ENCODE measurements at places on chromosomes 1 and 21. TPM values are rescaled to one million over a fixed set of nuclear protein-coding genes. Genes with fewer than 3 reads are reported as not detected.

- DNase-seq: no peak
These were observed 55.2 kb upstream of the MRPS6 start for GRCh38 chr21:34018185-34018584.

GRCh38 chr1:59761443-59761842 lies 53.3 kb upstream of the HOOK1 start:
- no peak for DNase-seq

- DNase-seq: peak; percentile 32
These were observed 41.2 kb downstream of the RRAGC start for GRCh38 chr1:38818175-38818976.

DNA sequence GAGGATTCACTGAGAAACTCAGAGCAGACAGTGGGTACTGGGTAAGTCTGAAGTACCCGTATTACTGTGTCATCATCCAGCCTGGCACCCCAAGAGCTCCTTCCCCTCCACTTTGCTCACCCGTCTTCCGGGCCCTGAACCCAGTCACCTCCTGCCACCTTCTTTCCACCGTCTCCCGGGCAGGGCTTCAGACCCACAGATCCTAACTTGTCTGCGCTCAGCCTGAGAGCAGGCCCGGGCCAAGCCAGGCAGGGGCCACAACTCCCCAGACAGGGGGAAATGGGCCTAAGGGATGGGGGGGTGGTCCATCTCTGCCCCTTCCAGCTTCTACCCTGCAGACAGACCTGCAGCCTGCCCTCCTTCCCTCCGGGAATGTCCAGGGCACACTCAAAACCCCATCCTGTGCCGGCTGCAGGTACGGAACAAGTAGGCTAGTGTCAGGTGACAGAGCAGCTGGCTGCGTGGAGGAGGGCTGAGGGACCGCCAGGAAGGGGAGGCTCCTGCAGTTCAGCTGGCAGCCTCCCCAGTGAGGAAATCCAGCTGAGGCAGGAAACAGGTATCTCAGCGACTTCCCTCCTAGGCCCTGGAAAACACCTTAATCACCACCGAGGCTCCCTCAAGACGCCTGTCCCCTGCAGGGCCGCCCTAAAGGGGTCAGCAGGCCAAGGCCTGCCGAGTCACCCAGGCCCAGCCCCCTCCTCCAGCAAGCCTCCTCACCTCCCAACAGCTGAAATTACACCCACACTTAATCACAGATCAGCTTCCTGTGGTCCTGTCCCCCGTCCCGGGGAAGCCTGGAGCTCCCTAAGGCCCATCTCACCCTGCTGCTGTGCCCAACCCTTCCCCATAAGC lies 3.5 kb downstream of the HSPG2 start:
- no peak for DNase-seq

- no peak for DNase-seq
These were observed 98.6 kb upstream of the KRTAP19-8 start for GRCh38 chr21:31136891-31137290.

GRCh38 chr1:10916311-10916710 lies 96.1 kb upstream of the TARDBP start:
- DNase-seq: no peak

Gene VHLL
- not detected for total RNA-seq

DNA sequence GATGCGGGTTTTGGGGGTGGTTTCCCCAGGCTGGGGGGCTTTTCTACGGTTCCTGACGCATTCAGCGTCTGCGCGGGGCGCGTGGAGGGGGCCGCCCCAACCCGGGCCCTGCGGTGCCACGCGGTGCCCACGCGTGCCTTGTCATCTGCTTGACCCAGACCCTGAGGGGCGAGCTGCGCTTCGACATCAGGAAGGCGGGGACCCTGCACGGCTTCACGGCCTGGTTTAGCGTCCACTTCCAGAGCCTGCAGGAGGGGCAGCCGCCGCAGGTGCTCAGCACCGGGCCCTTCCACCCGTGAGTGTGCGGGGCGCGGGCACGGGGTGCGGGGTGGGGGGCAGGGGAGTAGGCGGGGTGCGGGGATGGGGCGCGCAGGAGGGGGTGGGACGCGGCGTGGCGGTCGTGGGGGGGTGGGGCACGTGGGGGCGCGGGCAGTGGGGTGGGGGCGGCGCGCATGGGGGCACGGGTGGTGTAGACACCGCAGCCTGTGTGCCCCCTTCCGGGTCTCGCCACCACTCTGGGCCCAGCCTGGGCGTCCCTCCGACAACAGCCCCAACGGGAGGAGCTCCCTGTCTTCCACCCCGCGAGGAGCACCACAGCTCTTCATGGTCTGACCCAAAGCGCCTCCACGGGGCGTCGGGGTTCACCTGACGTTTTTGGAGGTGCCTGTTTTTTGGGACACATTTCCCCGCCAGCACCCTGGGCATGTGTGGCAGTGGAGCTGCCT lies 26.3 kb downstream of the PRMT2 start:
- no peak for DNase-seq

Gene SPAG17
- not detected for total RNA-seq

DNA sequence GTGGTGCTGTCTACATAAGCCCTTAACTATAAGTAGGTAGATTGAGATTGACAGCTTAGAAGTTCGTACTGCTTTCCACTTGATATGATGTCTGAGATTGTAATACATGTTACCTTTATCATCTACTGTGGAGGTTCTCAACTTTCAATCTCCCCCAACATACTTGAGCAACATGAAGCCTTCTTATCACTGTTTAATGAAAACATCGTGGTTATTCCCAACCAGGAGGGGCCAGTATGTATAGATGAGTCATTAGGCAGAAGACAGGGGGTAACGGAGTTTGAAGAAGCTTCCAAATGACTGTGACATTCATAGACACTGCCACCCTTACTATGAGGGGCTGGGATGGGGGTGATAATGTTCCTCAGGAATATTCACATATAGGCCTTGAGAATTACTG lies 36.0 kb downstream of the CENPF start:
- DNase-seq: no peak

Gene DCST1
- 0.57 TPM for total RNA-seq

DNA sequence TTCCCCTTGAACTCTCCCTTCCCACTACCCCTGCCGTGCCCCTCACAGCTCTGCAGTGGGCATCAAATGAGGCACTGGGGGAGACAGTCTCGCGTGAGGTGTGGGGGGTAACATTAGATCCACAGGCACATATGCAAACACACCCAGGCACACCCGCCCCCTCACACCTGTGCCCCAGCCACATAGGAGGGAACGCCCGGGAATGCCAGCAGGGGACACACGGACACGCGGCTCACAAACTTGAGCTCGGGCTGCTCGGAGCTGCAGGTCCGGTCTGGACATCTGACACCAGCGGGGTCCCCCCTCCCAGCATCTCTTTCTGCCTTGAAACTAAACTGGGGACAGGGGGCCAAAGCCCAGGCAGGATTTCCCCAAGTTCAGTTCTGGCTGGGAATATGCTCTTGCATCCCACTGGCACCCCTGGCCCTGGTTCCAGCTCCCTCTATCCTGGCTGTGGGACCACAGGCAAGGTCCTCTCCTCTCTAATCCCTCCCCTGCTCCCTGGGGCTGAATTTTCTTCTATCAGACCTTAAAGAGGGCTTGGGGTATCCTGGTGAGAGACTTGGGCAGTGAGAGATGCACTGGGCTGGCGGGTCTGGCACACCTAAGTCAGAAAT lies 30.6 kb downstream of the CDCP2 start:
- DNase-seq: no peak

Gene FCER1G
- 12.3 TPM for total RNA-seq

GRCh38 chr1:234582186-234582585 lies 27.8 kb downstream of the IRF2BP2 start:
- DNase-seq: no peak

Gene FMO4
- total RNA-seq: 1.3 TPM

Gene TMEM234
- total RNA-seq: 18.8 TPM

GRCh38 chr1:160761886-160762285 lies 22.8 kb downstream of the SLAMF7 start:
- no peak for DNase-seq

DNA sequence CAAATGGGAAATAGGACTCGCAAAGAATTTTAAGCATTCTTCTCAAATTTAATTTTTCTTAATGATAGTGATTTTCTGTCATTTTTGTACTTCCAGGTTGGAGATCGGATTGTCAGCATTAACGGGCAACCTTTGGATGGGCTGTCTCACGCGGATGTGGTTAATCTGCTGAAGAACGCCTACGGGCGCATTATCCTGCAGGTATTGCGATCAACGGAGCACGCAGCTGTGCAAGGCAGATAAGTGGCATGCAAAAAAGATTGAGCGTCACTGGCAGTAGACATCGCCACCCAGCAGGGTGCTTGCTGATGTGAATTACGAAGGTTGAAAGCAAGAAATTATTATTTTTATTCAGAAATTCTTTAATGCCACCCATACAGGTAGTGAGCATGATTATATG lies 65.9 kb upstream of the L1TD1 start:
- no peak for DNase-seq

DNA sequence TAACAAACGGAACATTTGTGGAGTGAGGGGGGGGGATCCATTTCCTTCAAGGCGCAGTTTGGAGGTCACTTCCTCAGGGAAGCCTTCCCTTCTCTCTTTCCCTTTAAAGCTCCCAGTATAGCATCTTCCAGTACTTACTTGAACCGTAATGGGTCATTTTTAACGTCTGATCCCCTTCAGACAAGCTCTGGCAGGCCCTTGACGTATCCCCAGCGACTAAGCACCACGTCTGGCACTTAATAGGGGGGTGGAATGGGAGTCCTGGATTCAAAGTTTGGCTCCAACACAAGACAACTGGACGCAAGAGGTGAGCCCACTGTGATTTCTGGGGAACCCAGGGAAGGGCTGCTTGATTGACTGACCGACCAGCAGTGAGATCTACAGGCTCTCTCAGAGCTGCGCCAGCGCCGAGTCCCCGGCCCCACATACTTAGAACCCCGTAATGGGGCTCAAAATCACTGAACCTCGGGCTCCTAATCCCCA lies 441 bp downstream of the YARS1 start:
- DNase-seq: no peak

DNA sequence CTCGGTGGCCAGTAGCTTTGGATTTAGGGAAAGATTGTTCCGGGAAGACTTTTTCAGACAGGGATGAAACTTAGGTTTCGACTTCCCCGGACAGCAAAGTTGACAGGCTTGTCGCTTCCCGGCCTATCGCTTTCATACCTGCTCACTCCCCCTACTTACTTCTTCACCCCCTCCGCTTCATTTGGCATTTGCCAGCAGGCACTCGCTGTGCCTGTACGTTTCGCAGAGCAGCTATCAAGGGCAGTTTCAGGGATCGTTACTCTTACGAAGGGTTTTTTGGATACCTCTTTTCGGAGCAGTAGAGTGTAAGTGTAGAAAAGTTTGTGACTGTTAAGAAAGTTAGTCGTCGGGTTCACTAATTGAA lies 393 bp downstream of the BLZF1 start:
- peak; percentile 13 for DNase-seq

DNA sequence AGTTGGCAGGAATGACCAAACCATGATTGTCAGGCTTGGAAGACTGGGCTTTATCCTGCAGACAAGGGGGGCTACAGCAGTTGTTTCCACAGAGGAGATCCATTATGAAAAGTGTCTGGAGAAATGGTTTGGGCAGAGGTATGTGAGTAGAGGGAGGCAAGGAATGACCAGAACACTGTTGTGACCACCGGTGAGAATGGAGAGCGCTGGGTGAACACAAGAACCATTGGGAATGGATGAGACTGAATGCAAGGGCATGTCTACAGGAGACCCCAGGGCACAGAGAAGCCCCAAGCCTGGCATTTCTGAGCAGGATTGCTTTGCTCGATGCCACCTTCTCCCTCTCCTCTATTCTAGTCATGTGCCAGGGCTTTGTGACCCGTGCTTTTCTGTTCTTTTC lies 125.1 kb downstream of the CACNA1E start:
- DNase-seq: no peak

Gene ENAH
- 0.73 TPM for total RNA-seq

- no peak for DNase-seq
These were observed 1058.0 kb downstream of the KCNT2 start for GRCh38 chr1:195550071-195550862.

- no peak for DNase-seq
These were observed 4.0 kb downstream of the JUN start for GRCh38 chr1:58779801-58780382.

GRCh38 chr1:161792740-161793139 lies 26.6 kb downstream of the ATF6 start:
- DNase-seq: no peak

- DNase-seq: no peak
These were observed 957.4 kb upstream of the NCAM2 start for GRCh38 chr21:20040768-20041167.

DNA sequence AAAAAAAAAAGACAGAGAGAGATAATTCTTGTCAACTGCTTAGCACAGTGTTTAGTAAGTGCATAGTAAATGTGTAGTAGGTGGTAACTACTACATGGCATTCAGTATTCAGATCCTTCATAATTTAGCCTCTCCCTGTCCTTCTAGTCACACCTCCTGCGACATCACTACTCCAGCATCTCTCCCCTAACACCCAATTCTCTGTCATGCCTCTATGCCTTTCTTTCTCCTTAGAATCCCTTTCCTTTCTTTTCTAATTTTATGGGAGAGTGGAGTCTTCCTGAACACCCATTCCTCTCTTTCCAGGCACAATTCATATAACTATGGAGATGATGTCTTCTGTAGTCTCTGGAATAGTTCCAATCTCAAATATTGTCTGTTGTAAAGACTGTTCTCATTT lies 3.9 kb upstream of the VPS72 start:
- DNase-seq: no peak

- DNase-seq: no peak
These were observed 14.5 kb upstream of the TTF2 start for GRCh38 chr1:117045644-117046043.

Gene GNG12
- total RNA-seq: not detected

Gene SPRR2B
- not detected for total RNA-seq

GRCh38 chr1:53419034-53419433 lies 40.2 kb upstream of the DMRTB1 start:
- DNase-seq: no peak

DNA sequence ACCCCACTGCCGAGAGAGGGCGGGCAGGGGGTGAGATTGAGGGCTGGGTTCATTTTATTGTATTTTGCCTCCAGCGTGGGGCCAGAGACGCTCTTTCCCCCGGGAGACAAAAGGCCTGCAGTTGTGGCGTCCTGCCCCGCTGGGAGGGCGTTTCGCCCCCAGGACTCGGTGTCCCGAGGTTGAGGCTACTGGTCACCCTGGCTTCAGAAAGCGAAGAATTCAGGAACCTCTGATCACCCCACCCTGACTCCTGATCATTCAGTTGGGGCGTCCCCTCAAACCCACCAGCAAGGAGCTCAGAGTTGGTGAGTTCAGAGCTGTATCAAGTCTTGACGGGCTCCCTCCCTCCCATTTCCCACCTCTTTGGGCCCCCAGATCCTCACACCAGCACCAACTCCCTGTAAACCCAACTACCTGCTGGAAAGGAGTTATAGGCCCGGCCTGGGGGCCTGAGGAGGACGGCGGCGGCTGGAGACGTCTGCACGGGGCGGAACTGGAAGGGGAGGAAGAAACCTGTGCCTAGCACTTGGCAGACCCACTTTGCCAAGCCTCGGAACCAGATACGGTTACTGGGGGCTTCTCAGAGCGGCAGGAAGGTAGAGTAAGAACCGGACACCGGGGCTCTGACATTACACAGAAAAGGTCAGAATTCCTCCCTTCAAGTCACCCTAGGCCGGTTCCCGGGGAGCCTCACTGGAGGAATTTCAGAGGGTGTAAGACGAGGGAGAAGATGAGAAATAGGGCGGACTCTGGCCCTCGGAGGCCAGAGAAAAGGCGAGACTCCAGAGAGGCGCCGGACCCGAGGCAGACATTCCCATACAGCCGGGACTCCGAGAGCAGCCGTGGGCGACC lies 761 bp upstream of the PAX7 start:
- no peak for DNase-seq

- no peak for DNase-seq
These were observed 948 bp downstream of the SEMA4A start for GRCh38 chr1:156154317-156154749.

GRCh38 chr1:81899214-81899821 lies 98.6 kb downstream of the ADGRL2 start:
- DNase-seq: no peak

Measured in T-helper 17 cell (primary cell).